ENCODE measurements at places on chromosomes 11 and 22. TPM values are rescaled to one million over a fixed set of nuclear protein-coding genes. Genes with fewer than 3 reads are reported as not detected.

PHOX2A gene
- not detected for total RNA-seq

DBX1 gene
- total RNA-seq = not detected

SDHAF2 gene
- total RNA-seq = 61.3 TPM

STX3 gene
- 22.2 TPM for total RNA-seq

INS gene
- total RNA-seq = not detected

OR51E2 gene
- total RNA-seq = 0.18 TPM

CLMP gene
- total RNA-seq = 16.5 TPM

DLG2 gene
- 165 TPM for total RNA-seq

SLC22A25 gene
- not detected for total RNA-seq

ANKK1 gene
- not detected for total RNA-seq

GAL3ST1 gene
- total RNA-seq = 2.8 TPM

FZD4 gene
- total RNA-seq = 5.5 TPM

RAB38 gene
- 2.2 TPM for total RNA-seq

P4HA3 gene
- 0.45 TPM for total RNA-seq

NEFH gene
- 0.73 TPM for total RNA-seq

KRTAP5-7 gene
- total RNA-seq = 0.18 TPM

OR10D3 gene
- not detected for total RNA-seq

MUC5B gene
- 0.18 TPM for total RNA-seq

PNPLA5 gene
- total RNA-seq = not detected

SCARF2 gene
- 3.2 TPM for total RNA-seq

CRYBB3 gene
- not detected for total RNA-seq

CNTN5 gene
- 110 TPM for total RNA-seq

GRK3 gene
- 18.4 TPM for total RNA-seq

CPT1B gene
- 9.2 TPM for total RNA-seq

LRRC56 gene
- 1.5 TPM for total RNA-seq

PAK1 gene
- total RNA-seq = 109 TPM

MAP4K2 gene
- total RNA-seq = 10.1 TPM

PNPLA3 gene
- total RNA-seq = 7.7 TPM

TREH gene
- total RNA-seq = not detected

ZNF215 gene
- total RNA-seq = 7.8 TPM

MMP27 gene
- not detected for total RNA-seq

OR8D1 gene
- not detected for total RNA-seq

UBASH3B gene
- total RNA-seq = 57.3 TPM

BTG4 gene
- not detected for total RNA-seq
